ENCODE measurements at places on chromosomes 5 and 9.

DNA sequence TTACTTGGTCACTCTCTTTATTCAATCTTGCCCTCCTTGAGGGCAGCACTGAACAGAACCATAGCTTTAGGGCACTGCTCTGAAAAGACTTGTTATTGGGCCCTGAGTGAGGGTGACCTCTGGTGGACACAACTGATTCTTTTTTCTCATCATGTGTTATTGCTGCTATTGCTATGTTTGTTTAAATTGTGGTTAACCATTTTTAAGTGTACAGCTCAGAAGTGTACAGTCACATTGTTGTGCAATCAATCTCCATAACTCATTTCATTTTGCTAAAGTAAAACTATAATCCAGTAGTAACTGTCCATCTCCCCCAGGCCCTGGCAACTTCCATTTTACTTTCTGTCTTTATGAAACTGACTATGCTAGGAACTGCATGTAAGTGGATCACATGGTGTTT lies 351.1 kb upstream of the RIOK2 start:
- DNase-seq = peak; percentile 2

GRCh38 chr5:110371725-110372041 lies 354.8 kb downstream of the TMEM232 start:
- no peak for DNase-seq

- DNase-seq = no peak
Observed at GRCh38 chr5:45437752-45438151, 258.4 kb downstream of the HCN1 start.

DNA sequence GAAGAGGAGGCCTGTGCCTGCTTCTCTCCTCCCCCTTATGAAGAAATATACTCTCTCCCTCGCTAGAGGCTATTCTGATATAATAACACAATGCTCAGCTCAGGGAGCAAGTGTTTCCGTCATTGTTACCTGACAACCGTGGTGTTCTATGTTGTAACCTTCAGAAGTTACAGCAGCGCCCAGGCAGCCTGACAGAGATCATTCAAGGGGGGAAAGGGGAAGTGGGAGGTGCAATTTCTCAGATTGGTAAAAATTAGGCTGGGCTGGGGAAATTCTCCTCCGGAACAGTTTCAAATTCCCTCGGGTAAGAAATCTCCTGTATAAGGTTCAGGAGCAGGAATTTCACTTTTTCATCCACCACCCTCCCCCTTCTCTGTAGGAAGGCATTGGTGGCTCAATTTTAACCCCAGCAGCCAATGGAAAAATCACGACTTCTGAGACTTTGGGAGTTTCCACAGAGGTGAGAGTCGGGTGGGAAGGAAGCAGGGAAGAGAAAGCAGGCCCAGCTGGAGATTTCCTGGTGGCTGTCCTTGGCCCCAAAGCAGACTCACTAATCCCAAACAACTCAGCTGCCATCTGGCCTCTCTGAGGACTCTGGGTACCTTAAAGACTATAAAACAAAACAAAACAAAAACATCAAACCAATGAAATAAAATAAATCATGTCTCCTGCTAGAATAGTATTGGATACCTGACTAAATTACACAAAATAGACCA lies 1.3 kb downstream of the TMEM174 start:
- no peak for DNase-seq

DNA sequence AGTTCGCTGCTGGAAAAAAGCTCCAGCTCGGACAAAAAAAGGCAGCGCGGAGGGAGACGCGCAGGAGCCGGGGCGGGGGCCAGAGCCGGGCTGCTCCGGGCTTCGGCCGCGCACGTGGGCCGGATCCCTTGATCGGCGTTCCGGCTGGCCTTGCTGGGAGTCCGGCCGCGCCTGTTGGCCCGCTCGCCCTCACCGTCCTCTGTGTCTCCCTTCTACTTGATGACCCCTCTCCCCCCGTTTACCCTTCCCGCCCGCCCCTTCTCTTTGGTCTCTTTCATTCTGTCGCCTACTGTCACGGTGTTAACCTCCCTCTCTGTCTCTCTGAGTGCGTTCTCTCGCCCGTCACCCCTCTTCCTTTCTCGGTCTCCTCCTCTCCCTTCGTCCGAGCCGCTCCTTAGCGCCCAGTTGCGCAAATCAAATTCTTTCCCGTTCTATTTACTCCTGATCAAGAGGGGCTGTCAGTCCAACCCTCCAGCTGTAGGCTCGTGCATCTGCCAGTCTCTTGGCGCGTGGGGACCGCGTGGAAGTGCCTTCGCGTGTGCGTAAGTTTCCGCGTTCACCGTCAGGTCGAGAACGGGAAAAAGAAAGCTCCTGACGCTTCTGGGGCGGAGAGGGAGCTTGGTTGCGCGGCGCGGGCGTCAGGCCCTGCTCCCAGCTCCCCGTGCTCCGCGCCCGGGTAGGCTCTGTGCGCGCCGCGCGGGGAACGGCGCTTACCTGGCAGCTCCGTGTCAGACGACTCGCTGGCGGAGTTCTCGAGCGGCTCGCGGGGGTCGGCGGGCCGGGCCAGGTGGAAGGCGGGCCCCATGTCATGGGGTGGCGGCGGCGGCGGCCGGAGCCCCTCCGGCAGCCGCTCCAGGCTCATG lies 798 bp downstream of the PITX1 start:
- DNase-seq = peak; percentile 43

DNA sequence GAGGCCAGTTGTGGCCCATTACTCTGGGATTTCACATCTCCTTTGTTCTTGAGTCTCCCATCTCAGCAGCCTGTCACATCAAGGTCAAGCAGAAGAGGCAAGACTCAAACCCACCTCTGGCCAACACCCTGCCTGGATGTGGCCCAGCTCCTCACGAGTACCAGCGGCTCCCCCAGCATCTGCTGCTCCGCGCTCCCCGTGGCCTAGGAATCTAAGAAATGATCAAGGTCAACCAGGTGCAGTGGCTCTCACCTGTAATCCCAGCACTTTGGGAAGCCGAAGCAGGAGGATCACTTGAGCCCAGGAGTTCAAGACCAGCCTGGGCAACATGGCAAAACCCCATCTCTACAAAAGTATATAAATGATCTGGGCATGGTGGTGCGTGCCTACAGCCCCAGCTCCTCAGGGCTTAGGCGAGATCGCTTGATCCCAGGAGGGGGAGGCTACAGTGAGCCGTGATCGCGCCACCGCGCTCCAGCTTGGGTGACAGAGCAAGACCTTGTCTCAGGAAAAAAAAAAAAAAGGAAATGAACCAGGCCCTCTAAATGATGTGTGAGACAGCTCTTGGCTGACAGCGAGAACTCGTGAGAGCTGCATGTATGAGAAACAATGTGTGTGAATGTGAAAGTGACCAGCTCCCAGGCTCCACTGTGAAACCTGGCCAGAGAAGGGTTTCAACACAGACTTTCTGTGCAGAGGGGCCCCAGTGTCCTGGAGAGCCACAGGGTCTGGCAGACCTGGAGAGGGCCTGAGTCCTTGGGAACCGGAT lies 61.6 kb upstream of the ANGPTL2 start:
- DNase-seq = no peak

DNA sequence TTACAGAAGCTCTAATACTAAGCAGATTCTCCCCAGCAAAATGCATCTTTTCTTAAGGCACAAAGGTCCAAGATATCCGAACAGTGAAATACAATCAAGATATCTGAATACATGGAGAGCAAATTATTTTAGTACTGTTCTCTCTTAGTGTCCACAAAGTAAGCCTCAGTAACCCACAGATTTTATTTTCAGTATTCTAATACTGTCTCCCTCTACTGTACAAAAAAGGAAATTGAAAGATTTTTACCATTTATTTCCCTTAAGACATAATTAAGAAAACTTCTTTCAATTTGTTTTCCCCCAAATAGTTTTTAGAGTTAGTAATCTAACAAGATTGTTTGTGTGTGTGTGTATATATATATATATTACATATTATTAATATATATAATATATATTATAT lies 24.7 kb upstream of the NOL6 start:
- DNase-seq = no peak

DNA sequence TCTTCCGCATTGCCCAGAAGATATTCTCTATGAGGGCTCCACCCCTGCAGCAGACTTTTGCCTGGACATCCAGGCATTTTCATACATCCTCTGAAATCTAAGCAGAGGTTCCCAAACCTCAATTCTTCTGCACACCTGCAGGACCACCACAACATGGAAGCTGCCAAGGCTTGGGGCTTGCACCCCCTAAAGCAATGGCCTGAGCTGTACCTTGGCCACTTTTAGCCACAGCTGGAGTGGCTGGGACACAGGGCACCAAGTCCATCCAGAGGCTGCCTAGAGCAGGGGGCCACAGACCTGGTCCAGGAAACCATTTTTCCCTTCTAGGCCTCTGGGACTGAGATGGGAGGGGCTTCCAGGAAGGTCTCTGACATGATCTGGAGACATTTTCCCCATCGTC lies 60.7 kb downstream of the ADAMTSL1 start:
- DNase-seq = no peak

- no peak for DNase-seq
Observed at GRCh38 chr9:122200960-122201595, 27.7 kb downstream of the LHX6 start.

DNA sequence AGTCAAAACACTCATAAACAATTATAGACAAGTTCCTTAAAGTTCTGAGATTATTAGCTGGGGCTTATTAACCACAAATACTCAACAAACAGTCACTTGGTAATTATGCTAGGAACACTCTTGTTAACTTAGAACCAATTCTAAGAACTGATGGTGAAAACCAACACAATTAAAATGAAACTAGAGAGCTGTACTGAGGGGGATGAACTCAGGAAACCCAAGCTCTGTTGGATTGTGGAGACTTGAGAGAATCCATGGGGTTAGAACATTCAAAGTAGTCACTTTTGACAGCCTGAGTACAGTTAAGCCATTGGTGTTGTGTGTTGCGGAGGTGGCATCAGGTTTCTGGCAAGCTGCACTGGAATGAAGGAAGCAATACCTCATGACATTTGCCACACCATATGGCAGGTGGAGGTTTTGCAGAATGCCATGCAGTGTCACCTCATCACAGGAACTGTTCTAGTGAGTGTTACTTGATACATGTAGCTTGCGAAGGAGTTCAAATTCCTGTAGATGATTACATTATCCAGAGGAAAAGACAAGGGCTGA lies 480.9 kb upstream of the CD180 start:
- DNase-seq = no peak

DNA sequence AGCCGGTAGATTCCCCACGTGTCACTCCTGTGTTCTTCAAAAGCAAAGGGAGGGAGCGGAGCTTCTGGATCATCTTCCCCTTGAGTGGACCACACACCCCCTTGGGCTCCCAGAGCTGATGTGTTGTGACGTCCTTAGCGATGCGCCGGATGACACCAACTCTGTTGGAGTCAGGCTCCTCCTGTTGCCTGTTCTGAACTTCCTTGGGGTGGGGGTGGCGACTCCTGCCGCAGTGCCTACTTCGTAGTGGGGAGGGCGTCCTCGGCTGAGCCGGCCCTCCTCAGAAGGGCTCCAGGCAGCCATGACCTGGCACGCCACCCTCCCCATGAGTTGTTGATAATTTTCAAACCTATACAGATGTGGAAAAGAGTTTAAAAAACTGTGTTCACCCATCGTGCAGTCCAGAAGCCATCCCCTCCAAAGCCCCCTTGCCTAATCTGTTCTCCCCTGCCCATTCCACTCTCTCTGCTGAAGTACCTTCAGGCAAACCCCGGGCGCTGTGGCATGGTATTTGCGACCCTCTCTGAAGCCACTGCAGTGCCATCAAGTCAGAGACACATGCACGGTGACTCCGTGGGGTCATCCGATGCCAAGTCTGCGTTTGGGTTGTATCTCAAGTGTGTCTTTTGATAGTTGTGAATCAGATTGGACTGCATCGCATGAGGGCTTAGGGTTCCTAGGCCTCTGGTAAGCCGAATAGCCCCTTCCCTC lies 16.7 kb downstream of the EXOC3 start:
- DNase-seq = no peak

DNA sequence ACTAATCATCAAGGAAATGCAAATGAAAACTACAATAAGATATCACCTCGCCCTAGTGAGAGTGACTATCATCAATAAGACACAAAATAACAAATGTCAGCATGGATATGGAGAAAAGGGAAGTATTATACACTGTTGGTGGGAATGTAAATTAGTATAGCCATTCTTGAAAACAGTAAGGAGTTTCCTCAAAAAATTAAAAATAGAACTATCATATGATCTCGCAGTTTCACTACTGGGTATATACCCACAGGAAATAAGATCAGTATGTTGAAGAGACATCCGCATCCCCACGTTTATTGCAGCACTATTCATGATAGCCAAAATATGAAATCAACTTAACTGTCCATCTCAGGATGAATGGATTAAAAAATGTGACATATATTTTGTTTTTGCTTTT lies 31.6 kb upstream of the STK32A start:
- DNase-seq = no peak

- no peak for DNase-seq
Observed at GRCh38 chr9:127862075-127863011, 7.9 kb upstream of the ENG start.

DNA sequence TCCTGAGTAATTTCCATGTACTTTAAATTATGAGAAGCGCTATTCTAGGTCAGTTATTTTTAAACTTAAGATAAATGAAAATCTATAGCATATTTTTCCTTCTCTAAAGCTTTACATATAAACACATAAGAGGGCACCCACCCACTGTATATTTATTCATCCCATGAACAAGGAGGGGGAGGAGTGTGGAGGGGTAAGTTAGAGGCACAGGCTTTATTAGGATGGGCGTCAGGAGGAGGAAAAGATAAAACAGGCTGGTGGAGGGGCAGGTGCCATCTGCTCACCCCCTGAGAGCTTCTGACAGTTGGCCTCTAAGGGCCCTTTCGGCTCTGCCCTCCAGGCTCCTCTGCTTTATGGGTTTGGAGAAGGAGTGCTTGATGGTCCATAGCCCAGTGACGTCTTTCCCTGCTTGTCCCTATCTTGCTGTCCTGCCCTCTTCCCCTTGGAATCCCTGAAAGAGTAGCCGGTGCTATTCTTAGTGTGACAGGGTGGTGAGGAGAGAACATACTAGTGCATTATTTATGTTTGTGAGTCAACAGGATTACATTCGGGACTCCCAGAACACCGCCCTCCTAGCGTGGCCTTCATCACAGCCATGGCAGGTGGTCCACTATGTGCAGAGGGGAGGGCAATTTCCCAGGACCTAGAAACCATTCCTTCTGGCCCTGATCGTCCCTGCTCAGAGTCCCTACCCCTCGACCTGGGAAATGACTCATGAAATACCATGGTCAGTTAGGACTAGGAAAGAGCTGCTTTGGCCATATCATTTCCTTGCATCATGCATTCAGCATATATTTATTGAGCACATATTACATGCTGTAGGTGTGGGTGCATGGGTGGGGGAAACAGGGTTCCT lies 7.9 kb upstream of the SYNPO start:
- DNase-seq = peak; percentile 26

GRCh38 chr9:13378154-13378553 lies 98.7 kb upstream of the MPDZ start:
- DNase-seq = no peak

- no peak for DNase-seq
Observed at GRCh38 chr9:94887721-94888120, 161.2 kb downstream of the AOPEP start.

DNA sequence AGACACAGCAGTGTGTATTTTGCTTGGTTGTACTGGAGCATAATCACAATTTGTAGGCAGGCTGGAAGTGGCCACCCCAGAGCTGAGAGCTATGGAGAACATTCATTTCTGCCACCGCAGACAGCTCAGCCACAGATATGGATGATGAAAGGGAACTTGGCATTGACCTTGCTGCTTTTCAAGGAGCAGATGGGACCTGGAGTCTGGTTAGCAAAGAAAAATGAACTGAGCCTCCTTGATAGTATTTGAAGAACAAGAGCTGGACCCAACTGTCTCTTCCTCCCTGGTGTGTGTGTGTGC lies 395.2 kb upstream of the ZNF462 start:
- DNase-seq = no peak
